ENCODE measurements at places on chromosomes 2 and 18.

- DNase-seq: no peak
Observed at GRCh38 chr2:5677133-5677532, 15.1 kb upstream of the SOX11 start.

GRCh38 chr2:239910851-239911640 is 114.1 kb downstream of the NDUFA10 start:
- no peak for DNase-seq

DNA sequence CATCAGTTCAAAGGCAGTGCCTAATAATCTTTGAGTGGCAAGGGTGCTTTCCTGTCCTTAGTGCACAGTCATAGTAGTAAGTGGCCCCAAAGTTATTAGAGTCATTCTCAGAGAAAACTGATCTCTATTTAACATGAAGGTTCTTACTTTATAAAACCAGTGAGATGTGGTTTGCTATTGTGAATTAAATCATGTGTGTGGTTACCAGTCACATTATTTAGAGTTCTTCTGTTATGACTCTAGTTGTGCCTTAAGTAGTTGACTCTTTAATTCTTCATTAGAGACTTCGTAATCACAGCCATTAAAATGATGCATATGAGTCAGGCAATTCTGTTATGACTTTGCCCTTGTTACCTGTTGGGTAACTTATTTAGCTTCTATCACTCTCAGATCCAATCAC is 1392.9 kb upstream of the ACVR2A start:
- DNase-seq: no peak

- DNase-seq: no peak
Observed at GRCh38 chr2:47077442-47078117, 77.5 kb downstream of the STPG4 start.

DNA sequence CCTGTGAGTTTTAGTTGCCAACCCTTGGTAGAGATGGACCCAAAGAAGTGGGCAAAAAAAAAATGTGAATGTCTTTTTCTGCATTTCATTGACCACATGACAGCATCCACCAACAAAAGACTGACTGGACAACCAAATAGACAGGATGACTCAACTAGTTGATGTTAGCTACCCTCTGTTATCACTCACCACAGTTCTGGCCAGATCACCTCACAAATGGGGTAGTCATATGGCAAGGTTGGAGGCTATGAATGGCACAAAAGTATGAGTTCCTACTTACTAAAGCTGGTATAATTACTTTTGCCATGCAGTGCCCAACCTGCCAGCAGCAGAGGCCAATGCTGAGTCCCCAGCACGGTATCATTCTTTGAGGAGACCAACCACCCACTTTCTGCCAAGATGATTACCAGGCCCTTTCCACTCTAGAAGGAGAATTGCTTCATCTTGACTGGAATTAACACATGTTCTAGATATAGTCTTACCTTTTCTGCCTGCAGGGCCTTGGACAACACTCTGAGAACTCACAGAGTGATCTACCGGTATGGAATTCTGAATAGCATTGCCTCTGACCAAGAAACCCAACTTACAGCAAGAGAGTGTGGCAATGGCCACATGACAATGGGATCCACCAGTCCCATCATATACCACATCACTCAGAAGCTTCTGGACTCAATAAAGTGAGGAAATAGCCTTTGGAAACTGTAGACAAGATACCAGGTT is 20.1 kb upstream of the TCF7L1 start:
- no peak for DNase-seq

- no peak for DNase-seq
Observed at GRCh38 chr18:73235491-73235890, 367.7 kb upstream of the NETO1 start.

GRCh38 chr18:46051731-46052461 is 20.2 kb downstream of the PSTPIP2 start:
- DNase-seq: no peak

DNA sequence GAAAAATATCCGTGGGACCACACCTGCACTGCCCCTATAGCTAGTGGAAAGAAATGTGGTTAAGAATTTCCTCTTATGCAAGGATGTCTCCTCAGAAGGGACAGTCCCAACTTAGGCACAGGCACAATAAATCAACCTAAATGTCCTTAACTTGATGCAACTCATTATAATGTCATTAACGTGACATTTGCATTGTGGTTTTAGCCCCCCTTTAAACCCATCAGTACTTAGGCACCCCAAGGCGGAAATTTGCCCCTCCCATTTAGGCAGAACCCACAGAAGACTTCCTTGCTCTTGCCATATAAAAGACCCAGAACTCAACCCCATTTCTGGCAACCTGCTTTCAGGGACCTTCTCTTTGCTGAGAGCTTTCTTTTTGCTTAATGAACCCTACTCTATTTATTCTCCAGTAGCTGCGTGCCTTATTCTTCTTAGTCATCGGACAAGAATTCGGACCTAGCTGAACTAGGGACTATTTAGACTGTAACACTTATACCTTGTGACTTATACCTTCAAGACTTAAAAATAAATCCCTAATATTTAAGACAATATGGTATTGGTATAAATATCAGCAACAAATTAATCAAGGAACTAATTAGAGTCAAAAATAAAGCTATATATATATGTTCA is 1281.6 kb upstream of the TMEFF2 start:
- DNase-seq: no peak

DNA sequence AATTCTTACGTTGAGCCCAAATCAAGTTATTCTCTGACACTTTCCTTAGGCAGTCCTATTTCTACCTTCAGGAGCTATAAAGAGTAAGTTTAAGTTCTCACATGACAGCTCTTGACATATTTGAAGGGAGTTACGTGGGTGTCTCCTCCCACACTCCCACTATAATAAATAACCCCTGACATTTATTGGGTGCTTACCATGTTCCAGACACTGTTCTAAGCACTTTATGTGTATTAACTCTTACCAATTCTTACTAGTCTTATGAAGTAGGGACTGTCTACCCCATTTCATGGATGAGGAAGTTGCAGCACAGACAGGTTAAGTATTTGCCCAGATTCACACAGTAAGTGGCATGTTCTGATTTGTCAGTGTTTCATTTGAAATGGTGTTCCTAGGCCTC is 17.9 kb downstream of the PLCL1 start:
- no peak for DNase-seq

DNA sequence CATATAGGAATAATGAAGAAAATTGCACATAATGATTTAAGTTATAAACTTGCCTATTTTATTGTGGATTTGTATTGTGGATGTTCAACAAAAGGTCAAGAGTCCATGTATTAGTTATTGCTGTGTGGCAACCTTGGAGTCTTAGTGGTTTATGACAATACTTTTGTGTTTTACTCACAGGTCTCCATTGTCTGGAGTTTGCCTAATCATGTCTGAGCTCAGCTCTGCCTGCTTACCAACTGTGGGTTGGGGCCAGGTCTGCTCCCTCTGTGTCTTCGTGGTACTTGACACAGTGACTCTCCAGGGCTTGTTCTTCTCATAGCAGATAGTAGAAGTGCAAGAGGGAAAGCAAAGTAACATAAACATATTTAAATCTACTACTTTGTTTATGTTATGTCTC is 382.5 kb downstream of the CBLN2 start:
- peak; percentile 83 for DNase-seq

DNA sequence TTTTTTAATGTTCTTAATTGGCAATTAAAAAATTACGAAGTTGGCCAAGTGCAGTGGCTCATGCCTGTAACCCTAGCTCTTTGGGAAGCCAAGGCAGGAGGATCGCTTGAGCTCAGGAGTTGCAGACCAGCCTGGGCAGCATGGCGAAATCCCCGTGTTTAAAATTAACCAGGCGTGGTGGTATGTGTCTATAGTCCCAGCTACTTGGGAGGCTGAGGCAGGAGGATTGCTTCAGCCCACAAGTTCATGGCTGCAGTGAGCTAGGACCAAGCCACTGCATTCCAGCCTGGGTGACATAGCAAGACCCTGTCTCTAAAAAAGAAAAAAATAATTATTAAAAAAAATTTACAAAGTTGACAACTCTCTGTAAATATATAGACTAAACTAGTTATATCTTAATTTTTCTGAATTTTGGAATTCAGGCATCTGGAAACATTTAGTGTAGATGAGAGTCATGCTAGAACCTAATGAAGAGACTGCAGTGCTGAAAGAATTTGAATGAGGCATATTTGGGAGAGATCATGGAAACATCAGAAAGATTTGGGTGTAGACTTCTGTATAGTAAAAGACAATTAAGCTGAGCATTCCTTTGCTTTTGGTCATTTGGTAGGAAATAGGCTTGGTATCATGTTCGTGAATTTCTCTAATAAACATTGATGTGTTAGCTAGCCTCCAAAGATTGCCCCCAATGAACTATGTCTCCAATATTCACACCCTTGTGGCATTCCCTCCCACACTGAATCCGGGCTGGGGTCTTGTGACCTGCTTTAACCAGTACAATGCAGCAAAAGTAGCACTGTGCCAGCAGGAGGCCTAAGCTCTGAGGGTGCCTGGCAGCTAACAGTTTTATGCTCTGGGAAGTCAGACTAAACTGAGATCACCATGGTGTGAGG is 4.2 kb upstream of the ROCK1 start:
- DNase-seq: no peak

GRCh38 chr2:28637066-28638047 is 114.3 kb upstream of the PPP1CB start:
- DNase-seq: peak; percentile 18

- peak; percentile 82 for DNase-seq
Observed at GRCh38 chr2:227612546-227613271, 1.9 kb downstream of the SCYGR3 start.

DNA sequence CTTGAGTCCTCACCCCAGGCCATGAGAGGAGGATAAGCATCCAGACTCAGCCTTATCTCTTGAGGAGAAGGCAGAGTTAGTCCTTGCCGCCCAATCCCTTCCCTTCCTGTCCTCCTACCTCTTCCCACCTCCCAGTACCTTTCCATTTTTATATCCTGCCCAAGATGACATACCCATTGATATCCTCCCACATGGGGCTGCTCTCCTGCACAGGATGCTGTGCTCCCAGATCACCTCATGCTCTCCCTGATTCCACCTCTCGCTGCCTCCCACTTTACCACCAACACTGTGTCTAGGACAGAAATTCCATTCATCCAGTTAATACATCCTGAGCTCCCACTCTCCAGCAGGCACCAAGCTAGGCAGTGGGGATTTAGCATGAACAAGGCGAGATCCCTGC is 182.4 kb downstream of the GFPT1 start:
- DNase-seq: no peak

GRCh38 chr2:14975381-14975780 is 342.9 kb downstream of the LRATD1 start:
- DNase-seq: no peak

Measured in NCI-H510A treated with DMSO at 0.1 percent for 48 hours (cell line).